Naive thymus-derived CD8-positive, alpha-beta T cell (primary cell): ENCODE measurements at places on chromosomes 12 and 14.

DNA sequence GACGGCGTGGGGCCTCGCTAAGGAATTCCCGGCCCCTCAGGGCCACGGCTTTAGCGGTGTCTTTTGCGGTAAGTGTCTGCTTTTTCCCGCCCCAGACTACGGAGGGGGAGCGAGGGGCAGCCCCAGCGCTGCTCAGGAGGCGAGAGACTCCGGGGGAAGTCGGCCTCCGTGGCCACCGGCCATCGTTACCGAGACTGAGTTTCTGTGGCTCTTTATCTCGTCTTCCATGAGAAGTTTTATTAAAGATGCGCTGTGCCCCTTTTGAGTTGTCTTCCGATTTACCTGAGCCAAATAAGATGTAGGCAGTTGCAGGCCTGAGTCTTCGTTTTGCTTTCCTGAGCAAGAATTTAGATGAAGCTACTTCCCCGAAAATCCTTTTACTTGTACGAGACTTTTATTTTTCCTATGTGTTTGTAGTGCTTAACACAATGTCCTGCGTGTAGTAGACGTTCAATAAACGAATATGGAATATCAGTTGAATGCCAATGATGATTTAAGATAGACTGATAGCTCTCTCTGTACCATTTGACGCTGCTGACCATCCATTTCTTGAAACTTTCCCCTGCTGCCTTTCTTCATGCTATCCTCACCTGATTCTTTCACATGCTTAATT, 462 bp downstream of the SRP54 start:
- H3K36me3 ChIP-seq, result peaks cover 3% of the 10 kb centered on the region
- H3K4me3 ChIP-seq, result no peak overlapping the region
- H3K27ac ChIP-seq, result no peak overlapping the region
- DNase-seq, result no peak
- no peaks in the 10 kb centered on the region for H3K27me3 ChIP-seq

- no peaks in the 10 kb centered on the region for H3K4me1 ChIP-seq
- DNase-seq, result no peak
- H3K4me3 ChIP-seq, result no peak overlapping the region
- H3K27ac ChIP-seq, result no peak overlapping the region
Measured at GRCh38 chr12:98059659-98060343, 455.6 kb upstream of the TMPO start.

DNA sequence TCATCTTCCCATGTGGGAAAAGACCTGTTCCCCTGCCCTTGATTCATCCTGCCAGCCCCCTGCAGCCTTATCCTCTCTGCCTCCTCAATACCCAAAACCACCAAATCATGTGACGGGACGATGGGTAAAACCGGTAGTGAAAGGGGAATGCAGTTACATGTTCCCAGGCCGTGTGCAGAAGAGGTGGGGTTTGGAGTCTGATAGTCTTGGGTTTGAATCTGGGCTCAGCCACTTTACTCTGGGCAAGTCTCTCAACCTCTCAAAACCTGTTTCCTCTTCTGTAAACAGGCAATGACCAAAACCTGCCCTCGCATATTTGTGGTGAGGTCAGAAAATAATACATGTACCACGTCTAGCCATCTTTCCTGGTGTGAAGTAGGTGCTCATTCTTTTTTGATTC, 123.0 kb downstream of the PLXNC1 start:
- H3K4me3 ChIP-seq, result no peak overlapping the region
- H3K4me1 ChIP-seq, result peaks cover 12% of the 10 kb centered on the region
- no peak overlapping the region for H3K27ac ChIP-seq
- H3K27me3 ChIP-seq, result no peaks in the 10 kb centered on the region

DNA sequence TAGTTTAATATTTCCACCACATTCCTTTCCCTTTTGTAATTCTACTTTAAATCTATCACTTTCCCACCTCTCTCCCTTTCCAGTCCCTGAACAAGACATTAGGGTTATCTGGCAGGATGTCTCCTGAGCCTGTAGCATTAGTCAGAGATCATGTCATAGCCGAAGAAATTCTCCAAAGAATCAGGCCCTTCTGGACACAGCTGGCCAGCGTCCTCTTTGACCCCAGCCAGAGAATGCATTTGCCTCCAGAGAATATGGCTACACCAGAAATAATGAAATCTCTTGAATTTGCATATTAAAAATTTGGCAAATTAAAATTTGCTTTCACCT, 56.7 kb downstream of the NTF3 start:
- H3K36me3 ChIP-seq, result no peaks in the 10 kb centered on the region
- no peak overlapping the region for H3K27ac ChIP-seq
- H3K27me3 ChIP-seq, result peaks cover 6% of the 10 kb centered on the region
- no peaks in the 10 kb centered on the region for H3K4me1 ChIP-seq
